ENCODE measurements at places on chromosomes 12 and 14.

DNA sequence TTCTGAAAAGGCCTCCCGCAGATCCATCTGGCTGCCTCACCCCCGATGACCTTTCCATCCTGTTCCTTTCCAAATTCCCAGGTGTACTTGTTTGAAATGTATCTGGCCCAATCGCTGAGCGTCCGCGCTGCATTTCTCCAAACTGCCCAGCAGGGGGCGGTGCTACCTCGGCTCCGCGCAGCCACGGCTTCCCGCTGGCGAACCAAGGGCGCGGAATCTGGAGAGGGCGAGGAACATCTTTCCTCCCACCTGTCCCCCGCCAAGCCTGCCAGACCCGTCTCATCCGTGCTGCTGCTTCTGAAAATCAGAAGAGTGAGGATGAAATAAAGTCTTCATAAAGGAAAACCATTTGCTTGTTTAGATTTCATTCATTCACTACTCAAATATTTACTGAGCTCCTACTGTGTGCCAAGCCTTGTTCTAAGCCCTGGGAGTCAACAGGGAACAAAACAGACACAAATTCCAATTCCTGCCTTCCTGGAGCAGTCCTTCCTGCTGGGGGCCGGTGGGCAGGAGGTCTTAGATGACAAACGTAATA, 16.8 kb upstream of the MYL2 start:
- DNase-seq, result no peak

DNA sequence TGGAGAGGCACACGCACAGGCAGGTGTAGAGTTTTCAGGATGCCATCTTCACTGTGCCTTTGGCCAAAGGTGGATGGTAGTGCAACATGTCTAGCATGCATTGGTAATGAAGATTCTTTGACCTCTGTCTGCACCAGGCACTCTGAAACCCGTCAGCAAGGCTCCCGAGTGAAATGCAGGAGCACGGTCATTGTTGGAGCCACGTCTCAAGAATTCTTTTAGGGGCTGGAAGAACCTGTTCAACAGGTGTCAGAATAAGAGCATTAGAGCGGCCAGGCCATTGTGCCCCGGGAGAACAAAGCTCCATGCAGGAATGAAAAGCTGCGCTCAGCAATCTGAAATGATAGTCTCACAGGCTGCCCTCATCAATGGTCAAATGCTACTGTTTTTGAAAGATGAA, 40.2 kb upstream of the DICER1 start:
- DNase-seq, result no peak

GRCh38 chr12:84698576-84699333, 213.8 kb downstream of the SLC6A15 start:
- no peak for DNase-seq

DNA sequence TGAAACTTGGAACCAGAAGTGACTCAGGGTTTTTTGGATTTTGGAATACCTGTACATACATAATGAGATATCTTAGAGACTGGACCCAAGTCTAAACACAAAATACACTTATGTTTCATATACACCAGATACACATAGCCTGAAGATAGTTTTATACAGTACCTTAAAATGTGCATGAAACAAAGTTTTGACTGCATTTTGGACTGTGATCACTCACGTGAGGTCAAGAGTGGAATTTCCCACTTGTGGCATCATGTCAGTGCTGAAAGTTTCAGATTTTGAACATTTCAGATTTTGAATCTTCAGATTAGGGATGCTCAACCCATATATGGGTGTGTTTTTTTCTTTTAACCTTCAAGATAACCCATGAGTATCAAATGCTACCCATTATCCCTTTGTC, 6.6 kb downstream of the SBNO1 start:
- DNase-seq, result no peak

- no peak for DNase-seq
These were observed 50.3 kb downstream of the BCAT1 start for GRCh38 chr12:24898606-24899005.

DNA sequence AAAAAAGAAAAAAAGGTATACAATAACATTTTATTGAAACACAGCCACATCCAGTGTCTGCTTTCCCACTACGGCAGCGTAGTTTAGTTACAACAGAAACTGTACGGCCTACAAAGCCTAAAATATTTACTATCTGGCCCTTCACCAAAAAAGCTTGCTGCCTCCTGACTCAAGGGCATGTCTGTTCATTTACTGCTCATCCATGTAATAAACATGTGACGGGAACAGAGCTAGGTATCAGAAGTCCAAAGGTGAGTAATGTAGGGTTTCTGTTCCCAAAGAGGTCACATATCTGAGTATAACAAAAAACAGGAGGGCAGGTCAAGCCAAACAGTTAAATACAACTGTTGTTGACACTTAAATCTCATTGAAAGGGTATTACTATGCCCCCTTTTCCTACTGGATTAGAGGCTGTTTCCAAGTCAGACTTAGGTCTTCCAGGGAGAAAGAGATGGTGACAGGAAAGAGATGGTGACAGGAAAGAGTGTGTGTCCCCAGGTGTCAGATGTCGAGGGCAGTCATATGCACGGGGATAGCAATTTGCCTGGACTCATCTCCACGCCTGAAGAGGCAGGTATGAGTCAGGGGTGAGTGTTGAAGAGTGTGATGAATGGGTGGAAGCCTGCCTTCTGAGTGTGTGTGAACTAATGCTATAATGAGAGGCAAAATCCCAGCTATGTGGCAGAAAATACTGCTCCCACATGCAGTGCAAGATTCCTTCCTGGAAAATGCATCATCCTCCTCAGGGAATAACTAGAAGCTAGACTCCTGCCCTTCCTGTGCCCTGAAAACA, 77.7 kb downstream of the MAP3K9 start:
- DNase-seq, result no peak

DNA sequence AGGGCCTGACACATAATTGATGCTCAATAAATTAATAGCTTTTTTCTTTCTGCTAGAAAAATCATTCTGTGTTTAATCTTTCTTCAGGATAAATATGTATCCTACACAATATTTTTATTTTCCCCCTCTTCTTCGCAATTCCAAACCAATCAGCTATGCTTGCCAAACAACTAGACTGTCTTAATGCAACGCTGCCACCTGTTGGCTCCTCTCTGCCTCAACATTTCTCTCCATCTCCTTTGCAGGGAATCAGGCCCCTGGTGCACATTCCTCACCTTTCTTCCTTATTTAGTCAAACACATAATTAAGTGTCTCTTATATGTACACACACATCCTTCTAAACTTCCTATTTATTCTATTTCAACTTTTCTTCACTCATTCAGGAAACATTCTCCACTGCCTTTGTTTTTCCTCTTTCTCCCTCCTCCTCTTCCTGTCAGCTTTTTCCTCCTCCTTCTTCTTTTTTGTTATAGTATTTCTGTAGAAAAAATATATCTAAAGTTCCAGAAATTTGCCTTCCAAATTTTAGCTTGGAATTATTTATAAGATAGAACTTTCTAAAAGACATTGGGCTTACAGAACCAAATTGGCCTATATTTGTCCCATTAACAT, 406.0 kb downstream of the PRKD1 start:
- DNase-seq, result no peak

GRCh38 chr12:3223601-3224529, 146.7 kb downstream of the TSPAN9 start:
- DNase-seq, result no peak

GRCh38 chr12:89949457-89950195, 241.0 kb upstream of the ATP2B1 start:
- peak; percentile 15 for DNase-seq

DNA sequence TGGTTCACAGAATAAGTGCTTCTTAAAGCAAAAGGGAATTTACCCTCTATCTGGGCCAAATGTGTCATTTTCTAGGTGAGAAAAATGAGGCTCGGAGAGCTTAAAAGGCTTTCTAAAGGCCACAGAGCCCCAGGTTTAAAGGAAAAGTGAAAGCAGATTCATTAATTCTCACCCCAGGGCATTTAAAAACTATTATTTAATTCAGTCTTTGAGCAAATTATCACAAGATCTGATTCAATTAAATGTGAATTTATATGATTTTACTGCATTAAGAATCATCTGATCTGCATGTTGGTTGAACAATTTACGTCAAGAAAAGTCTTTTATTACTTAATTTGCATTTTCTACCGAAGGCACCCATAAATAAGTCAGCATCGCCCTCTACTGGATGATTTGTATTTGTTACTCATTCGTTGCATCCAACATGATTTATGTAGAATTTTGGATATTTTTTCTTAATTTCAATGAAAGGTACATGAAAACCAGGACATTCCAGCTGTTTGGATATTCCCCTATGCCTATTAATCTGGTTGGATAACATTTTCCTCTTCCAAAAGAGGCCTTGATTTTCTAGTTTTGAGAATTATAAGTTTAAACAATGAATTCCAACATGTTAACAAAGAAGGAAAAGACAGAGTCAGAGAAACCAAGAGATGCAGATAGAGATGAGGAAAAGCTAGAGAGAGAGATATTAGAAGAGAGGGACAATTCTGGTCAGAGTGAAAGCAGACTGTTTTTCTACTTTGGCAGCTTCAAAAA, 19.1 kb upstream of the DHRS7 start:
- DNase-seq, result no peak

DNA sequence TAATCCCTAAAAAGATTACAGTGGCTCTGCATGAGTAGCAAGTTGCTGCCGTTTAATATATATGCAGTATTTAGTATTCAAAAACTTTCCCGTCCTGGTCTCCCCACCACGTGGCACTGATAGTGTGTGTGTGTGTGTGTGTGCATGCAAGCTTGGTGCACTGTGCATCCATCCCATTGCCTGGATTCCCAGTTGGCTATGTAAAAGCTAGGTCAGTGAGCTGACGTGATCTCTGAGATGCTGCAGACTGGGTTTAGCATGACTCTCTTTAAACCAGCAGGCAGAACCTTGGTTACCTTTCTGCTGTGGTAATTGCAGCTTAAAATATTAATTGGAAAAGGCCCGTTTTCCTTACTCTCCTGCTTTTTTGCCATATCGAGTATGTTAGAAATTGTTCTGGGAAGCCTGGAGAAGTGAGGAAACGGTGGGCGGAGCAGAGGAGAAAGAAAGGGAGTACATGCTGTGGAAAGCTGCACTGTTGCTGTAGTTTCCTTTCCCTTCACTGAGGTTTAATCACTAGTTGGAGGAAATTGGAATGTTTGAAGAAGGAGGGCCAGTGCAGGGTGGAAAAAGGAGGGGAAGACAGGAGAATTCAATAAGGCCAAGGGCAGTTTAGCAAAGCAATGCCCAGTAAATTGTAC, 4.0 kb upstream of the CNTN1 start:
- DNase-seq, result no peak

DNA sequence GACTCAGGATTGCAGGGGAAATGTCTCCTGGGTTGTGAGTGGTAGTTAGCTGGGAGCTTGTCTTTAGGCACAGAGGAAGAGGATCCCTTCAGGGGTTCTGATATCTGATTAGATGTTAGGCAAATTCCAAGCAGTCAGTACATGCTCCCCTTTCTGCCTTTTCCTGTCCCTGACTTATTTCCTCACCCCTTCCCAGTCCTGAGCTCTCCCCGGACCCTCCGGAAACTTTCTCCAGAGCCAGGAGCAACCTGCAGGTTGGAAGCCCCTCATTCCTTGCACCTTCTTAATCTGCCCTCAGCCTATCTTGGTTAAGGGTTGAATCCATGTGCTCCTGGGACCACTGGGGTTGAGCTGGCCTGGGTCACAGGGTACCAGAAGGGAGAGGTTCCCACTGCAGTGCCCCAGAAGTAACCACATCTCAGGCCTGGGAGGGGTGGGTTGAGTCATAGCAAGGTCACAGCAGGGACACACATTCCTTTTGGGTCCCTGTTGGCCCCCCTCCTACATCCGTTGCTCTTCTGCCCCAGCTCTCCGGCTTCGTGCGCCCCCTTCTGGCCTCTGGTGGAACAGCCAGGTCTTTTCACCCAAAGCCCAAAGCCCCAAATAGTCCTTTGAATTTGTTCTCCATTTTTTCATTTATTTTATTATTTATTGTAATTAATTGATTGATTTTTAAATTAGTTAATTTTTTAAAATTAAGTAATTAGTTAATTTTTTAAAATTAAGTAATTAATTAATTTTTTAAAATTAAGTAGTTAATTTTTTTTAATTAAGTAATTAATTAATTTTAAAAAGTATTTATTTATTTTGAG, 1.8 kb downstream of the IGFBP6 start:
- peak; percentile 89 for DNase-seq

- no peak for DNase-seq
These were observed 25.6 kb upstream of the PTHLH start for GRCh38 chr12:27998170-27998569.

- DNase-seq, result no peak
These were observed 6.6 kb upstream of the ADGRD1 start for GRCh38 chr12:130947028-130947613.

GRCh38 chr14:92685784-92686355, 62.6 kb downstream of the LGMN start:
- DNase-seq, result no peak

GRCh38 chr14:100669468-100669867, 57.2 kb upstream of the DLK1 start:
- DNase-seq, result no peak

DNA sequence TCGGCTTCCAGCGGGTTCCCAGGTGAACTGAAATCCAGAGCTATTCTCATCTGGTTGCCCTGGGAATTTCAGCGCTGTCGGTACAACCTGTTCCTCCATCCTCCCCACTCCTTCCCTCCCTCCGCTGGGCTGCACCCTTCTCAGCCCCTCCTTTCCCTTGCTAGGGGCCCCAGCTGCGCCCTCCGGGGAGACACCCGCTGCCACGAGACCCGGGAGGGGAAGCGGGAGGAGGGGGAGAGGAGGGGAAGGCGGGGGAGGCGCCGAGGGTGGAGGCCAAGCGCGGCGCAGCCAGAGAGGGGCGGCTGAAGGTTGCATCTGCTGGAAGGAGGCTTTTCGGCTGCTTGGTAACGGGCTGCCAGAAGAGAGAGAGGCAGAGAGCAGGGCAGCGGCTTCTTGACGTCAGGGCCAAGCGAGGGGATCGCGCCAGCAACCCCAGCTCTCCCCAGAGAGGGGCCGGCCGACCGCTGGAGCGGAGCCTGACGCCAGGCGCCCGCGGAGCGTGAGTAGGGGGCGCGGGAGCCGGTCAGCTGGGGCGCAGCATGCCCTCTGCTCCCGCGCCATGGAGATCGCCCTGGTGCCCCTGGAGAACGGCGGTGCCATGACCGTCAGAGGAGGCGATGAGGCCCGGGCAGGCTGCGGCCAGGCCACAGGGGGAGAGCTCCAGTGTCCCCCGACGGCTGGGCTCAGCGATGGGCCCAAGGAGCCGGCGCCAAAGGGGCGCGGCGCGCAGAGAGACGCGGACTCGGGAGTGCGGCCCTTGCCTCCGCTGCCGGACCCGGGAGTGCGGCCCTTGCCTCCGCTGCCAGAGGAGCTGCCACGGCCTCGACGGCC, at the start of gene KCNA5:
Gene KCNA5 (plus strand): TSS at position 291 of the 831 bp plus-strand sequence. CDS start 269 bp downstream, at position 560.
- DNase-seq, result no peak

GRCh38 chr12:28941248-28941647, 207.8 kb upstream of the FAR2 start:
- DNase-seq, result no peak

DNA sequence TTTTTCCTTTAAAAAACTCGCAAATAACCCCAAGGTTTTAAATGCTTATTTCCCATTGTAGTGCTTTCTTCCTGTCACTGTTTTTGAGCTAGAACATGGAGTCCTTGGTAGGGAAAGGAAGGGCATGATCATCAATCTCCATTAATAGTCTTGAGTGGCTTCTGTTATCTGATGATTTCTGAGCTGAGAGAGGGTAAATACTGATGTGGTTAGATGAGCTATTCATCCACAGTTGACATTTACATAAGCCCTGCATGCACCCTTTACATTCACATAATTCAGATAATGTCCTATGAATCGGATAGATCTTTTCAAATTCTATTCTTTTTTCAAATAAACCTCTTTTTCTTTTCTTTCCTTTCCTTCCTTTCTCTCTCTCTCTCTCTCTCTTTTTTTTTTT, 81.4 kb downstream of the NTN4 start:
- no peak for DNase-seq
